Activated CD8-positive, alpha-beta T cell treated with anti-CD3 and anti-CD28 coated beads for 36 hours (primary cell): ENCODE measurements at places on chromosomes 6 and 20. TPM values are rescaled to one million over a fixed set of nuclear protein-coding genes. Genes with fewer than 3 reads are reported as not detected.
A peak's percentile ranks its signal among the peaks of the same experiment; 100 is the strongest.

COL12A1 gene
- 0.09 TPM for total RNA-seq

CFAP61 gene
- total RNA-seq: not detected

PROKR2 gene
- not detected for total RNA-seq

TREML1 gene
- total RNA-seq: not detected

GGTLC1 gene
- total RNA-seq: not detected

HRH3 gene
- total RNA-seq: not detected

SAMD5 gene
- not detected for total RNA-seq

LSM2 gene
- total RNA-seq: 117 TPM

NR2E1 gene
- total RNA-seq: not detected

WFDC2 gene
- 1.3 TPM for total RNA-seq

TSBP1 gene
- not detected for total RNA-seq

DNA sequence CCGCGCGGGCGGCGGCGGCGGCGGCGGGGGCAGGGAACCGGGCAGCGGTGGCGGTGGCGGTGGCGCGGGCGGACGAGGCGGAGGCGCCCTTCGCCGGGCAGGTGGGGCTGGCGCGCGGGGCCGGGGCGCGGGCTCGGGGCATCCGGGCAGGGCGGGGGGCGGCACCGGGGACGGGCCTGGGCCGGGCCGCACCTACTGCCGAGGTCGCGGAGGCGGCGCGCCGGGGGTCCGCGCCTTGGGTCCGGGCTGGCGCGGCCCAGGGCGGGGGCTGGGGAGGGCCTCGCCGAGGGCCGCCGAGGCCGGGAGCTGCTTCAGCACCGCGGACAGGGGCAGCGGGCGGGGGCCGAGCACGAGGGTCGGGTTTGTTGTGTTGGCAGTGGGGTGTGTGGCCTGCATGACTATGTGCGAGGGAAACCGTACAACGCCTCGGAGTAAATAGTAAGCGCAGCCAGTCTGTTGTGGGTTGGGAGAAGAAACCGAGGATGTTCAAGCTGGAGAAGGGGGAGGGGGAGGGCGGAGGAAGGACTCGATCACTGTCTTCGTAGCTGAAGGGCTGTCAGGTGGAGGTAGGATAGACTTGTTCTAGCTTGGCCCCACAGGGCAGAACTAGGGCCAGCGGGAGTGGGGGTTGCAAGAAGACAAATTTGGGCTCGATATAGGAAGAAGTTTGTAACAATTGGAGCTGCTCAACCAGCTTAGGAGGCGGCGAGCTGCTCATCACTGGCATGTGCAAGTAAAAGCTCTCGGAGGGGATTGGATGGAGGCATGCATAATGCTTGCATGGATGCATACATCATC is 593 bp downstream of the MMP24 start:
- peak; percentile 59 for DNase-seq

- peak; percentile 77 for DNase-seq
Observed at GRCh38 chr20:35768731-35769664, 2.8 kb upstream of the PHF20 start.

GRCh38 chr20:63005365-63005861 is 1.4 kb downstream of the BHLHE23 start:
- no peak for DNase-seq

GRCh38 chr6:139306291-139306981 is 14.6 kb upstream of the TXLNB start:
- DNase-seq: no peak

DNA sequence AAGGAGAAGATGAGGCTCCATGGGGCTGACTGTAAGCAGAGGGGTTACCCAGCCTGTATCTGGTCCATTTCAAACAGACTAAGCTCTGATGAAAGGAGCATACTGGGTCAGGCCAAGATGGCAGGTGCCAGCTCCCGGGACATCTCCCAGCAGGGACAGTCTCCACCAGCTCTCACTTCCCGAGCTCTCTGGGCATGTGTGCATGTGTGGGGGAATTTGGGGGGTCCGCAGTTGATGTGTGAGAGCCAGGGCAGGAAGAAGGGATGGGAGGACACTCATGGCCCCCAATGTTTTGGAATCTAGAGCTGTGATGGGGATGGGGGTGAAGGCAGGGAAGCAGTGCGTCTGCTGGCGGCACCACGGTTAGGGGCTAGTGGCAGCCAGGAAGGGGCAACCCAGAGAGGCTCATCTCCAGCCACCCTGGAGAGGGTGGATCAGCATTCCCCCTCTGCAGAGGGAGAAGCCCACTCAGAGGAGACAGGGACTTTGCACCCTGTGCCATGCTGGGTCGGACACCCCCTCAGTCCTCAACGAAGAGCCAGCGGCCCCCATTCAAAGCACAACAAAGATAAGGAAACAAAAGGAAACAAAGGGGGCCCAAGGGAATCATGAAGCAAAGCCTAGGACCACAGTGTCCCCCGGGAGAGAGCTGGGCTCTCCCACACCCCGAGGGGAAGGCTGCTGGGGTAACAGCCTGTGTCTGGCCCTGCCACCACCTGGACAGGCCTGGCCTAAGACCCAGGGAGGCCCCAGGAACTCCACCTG is 52.4 kb downstream of the DSTN start:
- DNase-seq: no peak

GRCh38 chr20:20411836-20412235 is 43.9 kb downstream of the INSM1 start:
- no peak for DNase-seq

DNA sequence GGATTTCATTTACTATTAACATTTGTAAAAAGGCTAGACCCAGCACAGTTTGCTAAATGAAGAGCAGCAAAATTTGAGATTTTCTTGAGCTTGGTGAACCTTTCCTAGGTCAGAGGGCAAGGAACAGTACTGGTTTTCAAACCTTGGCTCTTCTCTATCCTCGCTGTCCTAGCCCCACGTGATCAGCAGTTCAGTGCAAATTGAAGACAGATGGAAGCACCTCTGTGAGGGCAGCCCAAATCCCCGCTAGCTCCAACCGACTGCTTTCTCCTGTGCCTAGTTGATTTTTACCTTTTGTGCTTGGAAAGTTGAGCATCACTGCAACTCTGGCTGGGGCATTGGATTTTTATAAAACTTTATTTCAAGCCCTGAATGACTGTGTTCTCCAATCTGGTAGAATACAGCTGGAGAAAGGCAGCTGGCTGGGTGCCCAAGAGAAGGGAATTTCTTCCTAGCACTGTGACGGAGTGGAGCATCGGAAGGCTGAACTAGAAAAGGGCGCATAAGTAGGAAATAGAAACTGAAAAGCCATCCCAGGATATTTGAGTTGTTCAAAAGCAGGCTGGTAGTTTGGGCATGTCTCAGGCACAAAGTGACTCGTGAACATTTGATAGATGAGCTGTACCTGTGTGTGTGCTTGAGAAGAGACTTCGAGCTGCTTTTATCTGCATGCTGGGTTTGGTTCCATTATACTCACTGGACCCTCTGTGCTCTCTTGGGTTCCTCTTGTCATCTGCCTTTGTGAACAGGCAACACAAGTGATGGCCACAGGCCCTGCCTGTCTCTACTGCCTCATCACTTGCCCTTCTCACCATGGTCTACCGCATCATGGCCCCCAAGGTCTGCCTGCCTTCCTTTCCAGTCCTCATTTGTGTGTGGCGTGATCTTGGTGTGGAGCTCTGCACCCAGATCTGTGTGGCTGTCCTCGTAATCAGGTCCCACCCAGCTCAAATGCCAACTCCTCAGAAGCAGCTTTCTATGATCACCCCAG is 2.3 kb downstream of the RNF114 start:
- no peak for DNase-seq

DNA sequence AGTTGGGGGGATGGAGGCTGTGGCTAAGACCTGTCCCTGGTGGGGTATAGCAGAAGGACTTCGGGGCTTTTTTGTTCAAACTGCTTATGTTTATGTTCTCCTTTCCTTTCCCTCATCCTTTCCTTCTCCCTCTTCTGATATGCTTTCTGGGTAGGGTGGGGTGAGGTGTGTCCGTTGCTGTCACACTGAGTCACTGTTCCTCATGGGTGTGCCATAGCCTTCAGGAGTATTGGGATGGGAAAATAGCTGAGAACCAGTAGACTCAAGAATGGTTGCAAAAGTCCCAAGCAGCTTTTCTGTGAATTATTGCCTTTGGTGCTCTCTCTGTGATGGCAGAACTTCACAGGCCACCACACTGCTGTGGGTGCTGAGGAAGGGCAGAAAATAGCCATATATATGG is 39.6 kb downstream of the TPD52L1 start:
- no peak for DNase-seq

DNA sequence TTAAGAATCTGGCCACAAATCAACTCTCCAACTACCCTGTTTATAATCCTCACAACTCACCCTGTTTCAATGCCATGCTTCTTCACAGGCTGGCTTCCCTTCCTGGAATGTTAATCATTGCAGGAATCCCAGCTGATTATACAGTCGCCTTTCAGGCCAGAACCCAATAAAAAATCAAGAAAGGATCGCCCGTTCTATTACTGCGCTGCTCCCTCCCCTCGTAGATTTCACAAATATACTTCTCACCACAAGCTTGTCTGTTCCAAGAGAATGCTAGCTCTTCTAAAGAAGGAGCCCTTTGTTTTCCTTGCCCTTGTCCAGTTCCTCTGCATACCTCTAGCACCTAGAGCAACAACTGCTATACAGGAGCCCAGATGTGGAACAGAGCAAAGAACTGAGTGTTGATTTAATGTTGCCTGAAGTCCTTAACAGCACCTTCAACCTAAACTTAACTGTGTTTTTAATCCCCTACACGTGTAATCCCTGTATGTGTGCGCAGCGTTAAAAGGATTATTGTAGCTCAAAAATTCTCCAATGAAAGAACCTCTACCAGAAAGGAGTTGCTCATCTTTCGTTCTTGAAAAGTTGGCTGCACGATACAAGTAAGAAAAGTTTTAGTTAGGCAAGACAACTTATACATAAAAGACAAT is 988 bp downstream of the ECHDC1 start:
- DNase-seq: no peak

DNA sequence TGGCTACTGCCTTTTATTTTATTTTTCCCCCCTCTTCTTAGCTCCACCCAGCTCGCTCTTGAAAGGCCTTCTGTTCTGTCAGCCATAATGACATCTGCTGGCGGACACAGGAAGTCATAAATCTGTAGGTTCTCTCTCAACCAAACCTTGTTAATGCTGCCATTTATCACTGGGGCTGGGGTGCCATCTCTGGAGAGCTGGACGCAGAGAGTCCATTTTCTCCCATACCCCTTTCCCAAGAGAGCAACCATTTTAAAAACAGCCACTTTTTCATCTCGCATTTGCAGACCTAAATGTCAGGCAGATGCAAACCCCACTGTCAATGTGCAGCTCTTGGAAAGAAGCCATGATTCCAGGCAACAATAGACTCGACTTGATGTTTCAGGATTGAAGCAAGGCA is 13.0 kb upstream of the TSHZ2 start:
- DNase-seq: no peak

- DNase-seq: peak; percentile 92
Observed at GRCh38 chr6:134247231-134247833, 70.6 kb downstream of the SGK1 start.

DNA sequence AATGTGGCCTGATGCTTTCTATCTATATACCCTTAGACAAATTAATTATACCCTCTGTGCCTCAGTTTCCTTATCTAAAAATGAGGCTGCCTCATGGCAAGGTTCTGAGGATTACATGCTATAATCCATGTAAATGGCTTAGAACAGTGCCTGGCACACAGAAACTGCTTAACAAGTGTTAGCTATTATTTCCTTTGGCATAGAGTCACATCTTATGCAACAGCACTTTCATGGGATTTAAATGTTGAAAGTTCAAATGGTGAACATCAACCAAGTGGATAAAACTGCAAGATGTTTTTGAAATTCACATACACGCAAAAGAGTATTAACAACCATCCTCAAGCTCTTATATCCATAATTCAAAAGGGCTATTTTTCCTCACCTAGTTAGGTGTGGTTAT is 202.8 kb upstream of the JAG1 start:
- no peak for DNase-seq

- DNase-seq: no peak
Observed at GRCh38 chr20:58467572-58468527, 47.3 kb downstream of the APCDD1L start.

DNA sequence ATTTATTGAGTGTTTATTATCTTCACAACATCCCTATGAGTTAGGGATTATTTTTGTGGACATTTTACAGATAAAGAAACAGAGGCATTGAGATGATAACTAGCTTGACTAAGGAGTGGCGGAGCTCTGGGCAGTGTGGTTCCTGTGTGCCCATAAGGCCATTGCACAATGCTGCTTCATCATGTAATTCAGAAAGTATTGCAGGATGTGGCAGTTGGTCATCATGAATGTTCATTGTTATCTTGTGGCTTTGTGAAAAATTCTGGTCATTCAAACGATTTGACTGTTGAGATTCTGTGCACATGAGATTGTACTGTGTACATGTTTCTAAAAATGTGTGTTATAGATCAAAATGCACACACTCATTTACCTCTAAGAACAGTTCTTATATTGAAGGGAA is 150.8 kb downstream of the ESR1 start:
- no peak for DNase-seq

- DNase-seq: no peak
Observed at GRCh38 chr6:43054206-43054943, 724 bp upstream of the CUL7 start.

DNA sequence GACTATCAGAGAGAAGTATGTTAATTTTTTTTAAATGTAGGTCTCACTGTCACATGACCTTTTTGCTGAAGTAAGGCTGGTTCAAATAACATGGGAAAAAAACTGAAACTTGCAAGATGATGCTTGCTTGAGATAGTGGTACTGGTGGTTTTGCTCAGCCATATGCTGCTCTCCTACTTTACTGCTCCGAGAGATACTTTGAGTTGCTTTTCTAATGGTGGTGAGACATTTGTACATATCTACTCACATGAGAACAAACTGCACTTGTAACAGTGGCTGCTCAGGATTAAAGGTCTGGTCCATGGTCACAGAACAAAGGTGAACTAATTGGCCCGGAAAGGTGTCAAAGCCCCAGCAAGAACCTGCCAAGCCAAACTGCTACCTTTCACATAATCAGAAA is 106.2 kb upstream of the BEND3 start:
- no peak for DNase-seq

GRCh38 chr20:40524071-40524470 is 165.0 kb downstream of the MAFB start:
- no peak for DNase-seq

DNA sequence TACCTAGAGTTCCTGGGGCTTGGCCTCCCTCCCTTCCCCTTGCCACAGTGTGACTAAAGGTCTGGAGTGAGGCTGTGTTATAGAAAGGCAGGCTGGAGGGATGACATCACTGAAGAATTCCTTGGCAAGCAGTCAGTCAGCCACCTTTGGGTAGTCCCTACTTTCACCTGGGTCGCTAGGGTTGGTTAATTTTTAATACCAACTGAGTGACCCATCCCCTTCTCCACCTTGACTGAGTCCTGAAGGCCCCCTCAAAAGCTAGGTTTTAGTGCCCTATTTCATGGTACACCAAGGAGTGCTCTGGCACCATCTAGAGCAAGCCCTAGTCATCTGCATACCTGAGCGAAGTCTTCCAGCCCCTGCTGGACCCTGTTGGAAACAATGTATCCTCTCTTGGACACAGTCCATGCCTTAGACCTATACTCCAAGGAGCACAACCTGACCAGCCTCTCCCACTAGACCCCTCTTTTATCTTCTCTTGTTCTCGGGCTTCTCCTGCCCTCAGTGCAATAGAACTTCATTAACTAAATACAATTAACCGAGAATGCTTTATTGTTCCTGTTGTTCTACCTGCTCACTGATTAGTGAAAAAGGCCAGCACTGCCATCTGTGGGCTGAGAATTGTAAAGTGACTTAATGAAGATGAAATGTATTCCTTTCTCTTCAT is 44.6 kb downstream of the RIN2 start:
- no peak for DNase-seq
